Glutamatergic neuron (in vitro differentiated cells): ENCODE measurements at places on chromosomes 7 and 10.
A peak's percentile ranks its signal among the peaks of the same experiment; 100 is the strongest.

DNA sequence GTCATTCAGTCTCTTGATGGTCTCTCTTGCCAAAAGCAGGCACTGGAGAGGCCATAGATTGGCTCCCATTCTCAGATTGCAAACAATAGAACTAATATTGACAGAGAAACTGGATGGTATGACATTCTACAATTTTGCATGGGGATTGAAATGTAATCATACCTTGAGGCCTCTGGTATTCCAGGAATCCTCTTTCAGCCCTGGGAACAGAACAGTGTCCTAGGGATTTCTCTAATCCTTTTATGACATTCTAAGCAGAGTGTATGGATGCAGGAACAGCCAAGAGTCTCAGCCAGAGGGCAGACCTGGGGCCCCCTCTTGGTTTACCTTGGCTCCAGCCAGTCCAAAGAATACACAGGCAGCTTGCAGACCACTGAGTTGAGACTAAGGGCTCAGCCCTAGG, 206.4 kb downstream of the KCNMA1 start:
- H3K4me3 ChIP-seq = no peak overlapping the region
- no peak overlapping the region for H3K27ac ChIP-seq
- no peaks in the 10 kb centered on the region for H3K36me3 ChIP-seq
- H3K27me3 ChIP-seq = no peaks in the 10 kb centered on the region
- DNase-seq = no peak

- H3K27ac ChIP-seq = no peak overlapping the region
- no peak for DNase-seq
- no peaks in the 10 kb centered on the region for H3K4me1 ChIP-seq
- H3K4me3 ChIP-seq = no peak overlapping the region
Observed at GRCh38 chr10:3364768-3365480, 192.3 kb upstream of the PITRM1 start.

DNA sequence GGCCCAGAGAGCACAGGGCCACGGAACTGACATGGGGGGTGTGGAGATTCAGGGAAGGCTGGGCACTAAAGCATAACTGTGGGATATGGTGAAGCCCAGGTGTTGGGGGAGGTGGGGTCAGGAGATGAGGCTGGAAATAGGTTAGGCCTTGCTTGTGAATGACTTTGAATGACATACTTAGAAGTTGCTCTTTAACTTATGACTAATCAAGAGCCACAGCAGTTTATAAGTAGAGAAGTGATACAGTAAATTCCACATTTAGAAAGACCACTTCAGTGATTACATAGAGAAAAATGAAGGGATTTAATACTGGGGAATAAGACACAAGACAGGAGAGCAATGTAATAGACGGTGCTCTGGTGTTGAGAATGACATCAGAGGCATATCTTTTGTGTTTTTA, 120.8 kb upstream of the SEC61G start:
- DNase-seq = no peak
- H3K27ac ChIP-seq = no peak overlapping the region
- H3K4me1 ChIP-seq = no peaks in the 10 kb centered on the region
- no peaks in the 10 kb centered on the region for H3K36me3 ChIP-seq
- no peak overlapping the region for H3K4me3 ChIP-seq

DNA sequence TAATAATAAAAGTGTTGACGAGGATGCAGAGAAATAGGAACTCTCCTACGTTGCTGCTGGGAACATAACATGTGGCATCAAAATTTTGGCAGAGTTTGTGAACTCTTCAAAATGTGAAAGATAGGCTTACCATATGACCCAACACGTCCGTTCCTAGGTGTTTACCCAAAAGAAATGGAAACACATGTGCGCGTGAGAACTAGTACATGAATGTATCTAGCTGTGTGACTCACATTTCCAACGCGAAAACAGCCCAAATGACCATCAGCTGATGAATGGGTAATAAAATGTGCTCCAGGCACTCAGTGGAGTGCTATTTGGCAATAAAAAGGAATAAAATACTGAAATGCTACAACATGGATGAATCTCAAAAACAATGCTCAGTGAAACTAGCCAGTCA, 10.4 kb upstream of the ELFN1 start:
- no peaks in the 10 kb centered on the region for H3K36me3 ChIP-seq
- no peak for DNase-seq
- no peak overlapping the region for H3K27ac ChIP-seq
- peaks cover 7% of the 10 kb centered on the region for H3K4me1 ChIP-seq

DNA sequence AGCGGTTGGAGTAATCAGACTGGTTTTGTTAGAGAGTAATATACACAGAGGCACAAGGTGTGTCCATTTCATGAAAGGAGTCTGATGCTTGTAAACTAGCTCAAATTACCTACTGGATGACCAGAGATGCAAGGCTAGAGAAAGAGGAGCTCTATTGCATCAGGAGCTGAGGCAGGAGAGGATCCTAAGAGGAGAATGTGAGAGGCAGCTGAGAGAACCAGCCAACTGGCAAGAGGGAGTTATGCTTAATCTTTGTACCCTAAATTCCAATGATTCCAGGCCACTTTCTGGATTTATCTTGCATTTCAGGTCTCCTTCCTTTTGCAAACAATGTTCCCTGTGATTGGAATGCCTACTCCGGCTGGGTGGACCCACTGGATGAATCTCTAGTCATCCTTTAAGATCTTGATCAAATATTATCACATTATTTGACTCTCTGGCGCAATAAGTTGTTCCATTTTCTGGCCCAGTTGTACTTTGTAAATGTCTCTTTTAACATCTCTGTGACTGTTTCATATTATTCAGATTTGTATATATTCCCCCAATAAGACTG, 57.5 kb upstream of the PTPN12 start:
- H3K36me3 ChIP-seq = no peaks in the 10 kb centered on the region
- no peak overlapping the region for H3K27ac ChIP-seq
- no peaks in the 10 kb centered on the region for H3K27me3 ChIP-seq
- no peak overlapping the region for H3K4me3 ChIP-seq
- H3K4me1 ChIP-seq = no peaks in the 10 kb centered on the region

GRCh38 chr7:128017862-128018845, 13.1 kb downstream of the LRRC4 start:
- peaks cover 74% of the 10 kb centered on the region for H3K4me1 ChIP-seq
- peaks cover 16% of the 10 kb centered on the region for H3K27me3 ChIP-seq
- H3K4me3 ChIP-seq = peak overlapping the region; percentile 60
- no peak for DNase-seq
- H3K27ac ChIP-seq = peak overlapping the region; percentile 79

DNA sequence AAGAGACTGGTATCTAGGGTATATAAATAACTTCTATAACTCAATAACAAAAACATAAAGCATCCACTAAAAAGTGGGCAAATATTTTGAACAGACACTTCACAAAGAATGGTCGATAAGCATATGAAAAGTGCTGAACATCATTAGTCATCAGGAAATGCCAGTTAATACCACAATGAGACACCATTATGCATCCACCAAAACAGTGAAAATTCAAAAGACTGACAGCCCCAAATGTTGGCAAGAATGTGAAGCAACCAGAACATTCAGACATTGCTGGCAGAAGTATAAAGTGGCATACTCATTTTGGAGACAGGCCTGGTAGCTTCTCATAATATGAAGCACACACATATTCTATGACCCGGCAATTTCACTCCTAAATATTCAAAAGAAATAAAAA, 26.5 kb upstream of the GSAP start:
- H3K4me3 ChIP-seq = no peak overlapping the region
- H3K36me3 ChIP-seq = no peaks in the 10 kb centered on the region
- H3K27me3 ChIP-seq = peaks cover 1% of the 10 kb centered on the region
- H3K27ac ChIP-seq = no peak overlapping the region
- no peaks in the 10 kb centered on the region for H3K4me1 ChIP-seq

DNA sequence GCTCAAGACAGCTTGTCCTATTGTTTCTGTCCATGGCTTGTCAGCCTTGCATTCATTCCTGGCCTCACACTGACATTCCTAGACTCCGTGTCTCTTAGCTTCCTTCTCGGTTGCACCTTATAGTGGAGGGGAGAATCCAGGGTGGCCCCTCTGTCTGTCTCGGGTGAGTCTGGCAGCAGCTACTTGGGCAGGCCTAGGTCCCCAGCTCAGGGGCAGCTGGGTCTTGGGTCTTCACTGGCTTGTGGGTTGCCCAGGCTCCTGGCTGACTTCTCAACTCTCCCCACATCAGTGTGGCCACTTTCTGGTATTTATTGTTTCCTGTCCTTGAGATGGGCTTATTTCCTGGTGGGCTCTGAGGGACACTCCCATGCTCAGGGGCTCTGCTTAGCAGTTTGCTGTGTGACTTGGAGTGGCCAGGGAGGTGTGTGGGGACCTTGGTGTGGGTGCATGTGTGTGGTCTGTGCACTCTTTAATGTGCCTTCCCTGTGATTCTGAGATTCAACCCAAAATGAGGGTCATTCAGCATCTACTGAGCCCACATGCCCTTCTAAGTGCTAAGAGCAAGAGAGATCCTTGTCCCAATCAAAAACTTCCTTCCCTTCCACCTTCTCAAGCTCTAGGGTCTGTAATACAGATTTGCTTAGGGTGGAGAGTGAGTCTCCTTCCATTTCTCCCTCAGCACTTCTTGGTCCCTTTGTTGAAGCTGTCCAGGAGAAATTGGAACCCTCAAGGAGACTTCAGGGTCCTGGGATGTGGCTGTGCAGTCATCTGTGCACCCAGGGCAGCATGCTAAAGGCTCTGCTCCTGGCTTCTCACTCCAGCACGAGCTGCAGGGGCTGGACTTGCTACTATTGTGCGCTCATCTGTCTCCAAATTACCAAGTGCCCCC, 20.1 kb downstream of the UPP1 start:
- H3K36me3 ChIP-seq = no peaks in the 10 kb centered on the region
- H3K27me3 ChIP-seq = peaks cover 2% of the 10 kb centered on the region
- no peaks in the 10 kb centered on the region for H3K4me1 ChIP-seq
- no peak for DNase-seq

GRCh38 chr10:79285315-79286197, 61.7 kb upstream of the PPIF start:
- H3K27ac ChIP-seq = peak overlapping the region; percentile 76
- peaks cover 55% of the 10 kb centered on the region for H3K4me1 ChIP-seq
- DNase-seq = no peak

DNA sequence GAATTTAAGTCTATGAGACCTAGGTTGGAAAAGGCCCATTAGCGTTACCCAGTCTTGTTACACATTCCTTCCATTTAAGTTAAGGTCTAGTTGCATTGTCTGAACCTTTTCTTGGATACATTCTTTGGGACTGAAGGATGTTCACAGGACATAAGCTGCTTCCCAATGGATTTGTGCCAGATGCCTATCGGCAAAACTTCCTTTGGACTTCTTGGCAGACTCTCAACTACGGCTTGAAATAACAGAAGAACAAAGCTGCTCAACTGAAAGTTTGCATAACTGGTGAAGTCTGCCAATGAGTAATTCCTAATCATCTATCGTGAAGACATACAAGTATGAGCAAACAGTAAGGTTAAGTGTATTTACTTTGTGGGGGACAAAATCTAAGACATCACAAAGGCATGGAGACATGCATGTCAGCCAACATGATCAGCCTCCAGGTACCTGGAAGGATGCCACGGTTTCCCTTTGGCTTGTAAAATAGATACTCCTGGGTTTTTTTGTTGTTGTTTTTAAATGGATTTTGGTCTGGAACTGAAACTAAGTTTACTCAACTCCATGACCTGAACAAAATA, 35.4 kb downstream of the MALSU1 start:
- no peak overlapping the region for H3K27ac ChIP-seq
- no peak for DNase-seq
- H3K4me3 ChIP-seq = no peak overlapping the region
- no peaks in the 10 kb centered on the region for H3K27me3 ChIP-seq
- no peaks in the 10 kb centered on the region for H3K36me3 ChIP-seq

DNA sequence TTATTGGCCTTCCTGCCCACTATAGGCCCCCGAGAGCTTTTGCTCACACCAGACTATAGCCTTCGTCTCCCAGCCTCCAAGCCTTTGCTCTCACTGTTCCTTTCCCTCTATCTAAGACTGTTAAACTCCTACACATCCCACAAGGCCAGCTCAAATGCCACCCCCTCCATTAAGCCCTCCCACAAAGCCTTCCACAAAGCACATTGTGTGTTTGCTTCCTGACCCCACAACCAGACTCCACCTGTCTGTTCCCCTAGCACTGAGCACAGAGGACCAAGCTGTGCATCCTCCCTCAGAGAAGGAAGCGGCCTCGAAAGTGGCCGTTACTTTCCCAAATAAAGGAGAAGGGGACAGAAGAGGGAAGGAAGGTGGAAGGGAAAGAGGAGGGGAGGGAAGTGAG, 1.3 kb downstream of the LOXL4 start:
- H3K4me1 ChIP-seq = peaks cover 40% of the 10 kb centered on the region
- peaks cover 21% of the 10 kb centered on the region for H3K27me3 ChIP-seq
- H3K36me3 ChIP-seq = no peaks in the 10 kb centered on the region
- no peak for DNase-seq
- H3K4me3 ChIP-seq = peak overlapping the region; percentile 40

DNA sequence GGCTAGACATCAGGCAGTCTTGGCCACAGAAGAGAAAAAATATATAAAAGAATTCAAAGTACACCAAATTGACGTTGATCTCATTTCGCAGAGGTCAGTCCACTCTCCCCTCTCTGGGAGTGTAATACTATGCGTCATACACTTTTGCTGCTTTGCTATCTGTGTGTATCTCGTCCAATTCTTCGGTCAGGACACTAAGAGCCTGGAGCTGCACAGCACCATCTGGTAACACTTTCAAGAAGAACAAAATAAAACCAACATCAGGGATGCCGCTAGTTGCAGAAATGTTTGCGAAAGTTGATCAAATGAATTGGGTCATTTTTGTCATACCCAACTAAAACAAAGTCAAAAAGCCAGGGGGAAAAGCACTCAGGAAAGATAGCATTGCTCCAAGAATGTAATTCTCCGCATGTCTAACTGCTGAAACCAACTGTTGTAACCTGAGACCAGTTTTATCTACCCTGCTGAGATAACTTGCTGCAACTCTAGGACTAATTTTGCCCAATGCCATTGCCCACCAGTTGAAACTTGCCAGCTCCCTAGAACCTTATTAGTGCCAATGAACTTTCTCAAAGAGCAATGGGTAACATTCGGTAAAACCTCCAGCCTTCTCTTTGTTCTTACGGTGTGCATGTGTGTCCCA, 23.0 kb downstream of the TMEM176A start:
- peaks cover 3% of the 10 kb centered on the region for H3K27me3 ChIP-seq
- H3K4me3 ChIP-seq = no peak overlapping the region
- no peaks in the 10 kb centered on the region for H3K4me1 ChIP-seq
- DNase-seq = no peak

- H3K27me3 ChIP-seq = no peaks in the 10 kb centered on the region
- H3K36me3 ChIP-seq = peaks cover 26% of the 10 kb centered on the region
- no peaks in the 10 kb centered on the region for H3K4me1 ChIP-seq
- no peak overlapping the region for H3K4me3 ChIP-seq
- no peak overlapping the region for H3K27ac ChIP-seq
Observed at GRCh38 chr7:45290880-45291279, 133.3 kb downstream of the RAMP3 start.

GRCh38 chr10:130430852-130431704, 294.9 kb downstream of the GLRX3 start:
- H3K36me3 ChIP-seq = peaks cover 15% of the 10 kb centered on the region
- H3K27me3 ChIP-seq = peaks cover 10% of the 10 kb centered on the region
- DNase-seq = no peak
- H3K27ac ChIP-seq = no peak overlapping the region

DNA sequence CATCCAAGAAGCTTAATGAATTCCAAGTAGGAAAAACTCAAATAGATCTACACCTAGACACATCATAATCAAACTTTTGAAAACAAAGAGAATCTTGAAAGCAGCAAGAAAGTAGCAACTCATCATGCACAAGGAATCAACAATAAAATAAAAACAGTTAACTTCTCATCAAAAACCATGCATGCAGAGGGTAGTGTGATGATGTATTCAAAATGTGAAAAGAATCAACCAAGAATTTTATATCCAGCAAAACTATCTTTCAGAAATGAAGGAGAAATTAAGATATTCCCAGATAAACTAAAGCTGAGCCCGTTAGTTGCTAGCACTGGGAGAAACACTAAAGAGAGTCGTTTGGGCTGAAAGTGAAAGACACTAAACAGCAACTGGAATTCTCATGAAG, 4.3 kb upstream of the PARP12 start:
- peaks cover 20% of the 10 kb centered on the region for H3K36me3 ChIP-seq
- no peak overlapping the region for H3K27ac ChIP-seq
- no peaks in the 10 kb centered on the region for H3K4me1 ChIP-seq
- peaks cover 4% of the 10 kb centered on the region for H3K27me3 ChIP-seq
- H3K4me3 ChIP-seq = no peak overlapping the region
- DNase-seq = no peak
